CD4-positive, alpha-beta T cell (primary cell): ENCODE measurements at places on chromosomes 6 and 20. TPM values are rescaled to one million over a fixed set of nuclear protein-coding genes. Genes with fewer than 3 reads are reported as not detected.

Gene STAU1
- total RNA-seq = 65.8 TPM

Gene NRSN1
- total RNA-seq = not detected

Gene NHLRC1
- total RNA-seq = 0.11 TPM

Gene PI16
- 5.2 TPM for total RNA-seq

Gene MYMX
- not detected for total RNA-seq

Gene MYB
- 2.6 TPM for total RNA-seq

Gene LKAAEAR1
- total RNA-seq = 0.30 TPM

Gene LY6G6F
- total RNA-seq = not detected

Gene GLP1R
- not detected for total RNA-seq

DNA sequence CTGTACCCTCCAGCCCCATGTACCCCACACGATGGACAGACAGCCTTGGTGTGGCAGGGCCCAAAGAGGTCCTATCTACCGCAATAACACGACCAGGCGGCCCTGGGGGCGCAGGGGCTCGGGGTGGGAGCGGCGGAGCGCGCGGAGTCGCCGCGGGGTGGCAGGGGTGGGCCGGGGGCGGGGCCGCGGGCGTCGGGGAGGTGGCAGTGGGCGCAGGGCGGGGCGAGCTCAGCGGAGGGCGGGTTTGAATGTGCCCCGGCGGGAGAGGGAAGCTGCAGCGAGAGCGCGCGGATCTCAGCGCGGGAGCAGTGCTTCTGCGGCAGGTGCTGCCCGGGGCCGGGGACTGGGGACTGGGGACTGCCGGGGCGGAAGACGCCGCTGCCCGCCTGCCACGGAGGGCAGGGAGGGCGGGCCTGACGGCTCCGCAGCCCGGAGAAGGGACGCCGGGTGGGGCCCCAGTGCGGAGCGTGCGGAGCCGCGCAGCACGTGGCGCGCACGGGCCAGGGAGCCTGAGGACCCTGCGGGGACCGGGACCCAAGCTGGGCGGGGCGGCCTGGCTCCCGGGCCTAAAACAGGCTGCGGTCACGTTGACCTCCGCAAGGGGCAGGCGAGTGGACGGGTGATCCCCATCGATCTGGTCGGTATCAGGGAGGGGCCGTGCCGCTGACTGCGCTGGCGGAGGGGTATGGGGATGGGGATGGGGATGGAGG, at the start of gene SLC29A1:
Gene SLC29A1 (plus strand): TSS at position 277 of the 710 bp plus-strand sequence. CDS start 3,719 bp downstream, outside the sequence.
- peaks cover 38% of the 10 kb centered on the region for H3K4me1 ChIP-seq
- H3K27ac ChIP-seq = no peak within 1 kb of the TSS
- H3K36me3 ChIP-seq = no peaks in the 10 kb centered on the region
- peaks cover 4% of the 10 kb centered on the region for H3K27me3 ChIP-seq

- H3K27ac ChIP-seq = no peak overlapping the region
- no peak for DNase-seq
- no peaks in the 10 kb centered on the region for H3K4me1 ChIP-seq
- H3K4me3 ChIP-seq = no peak overlapping the region
Observed at GRCh38 chr6:66896415-66896814, 1189.4 kb upstream of the EYS start.

DNA sequence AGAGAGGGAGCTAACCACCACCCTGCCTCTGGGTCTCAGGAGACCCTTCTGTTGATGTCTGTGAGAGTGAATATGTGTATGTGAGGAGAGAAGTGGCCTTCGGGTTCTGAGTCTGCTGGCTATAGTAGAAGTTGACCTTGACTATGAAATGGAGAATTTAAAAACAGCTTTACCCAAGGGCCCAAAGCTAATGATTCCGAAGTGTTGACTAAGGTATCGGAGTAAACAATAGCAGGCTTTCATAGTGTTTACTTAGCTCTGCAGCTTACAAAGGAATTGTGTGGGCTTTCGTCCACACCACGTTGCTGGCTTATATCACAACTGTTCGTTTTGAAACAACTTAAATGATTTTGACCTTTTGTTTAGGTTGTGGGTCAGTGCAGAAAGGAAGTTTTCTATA, 126.5 kb upstream of the JAG1 start:
- no peak overlapping the region for H3K4me3 ChIP-seq
- no peak for DNase-seq
- H3K27ac ChIP-seq = no peak overlapping the region
- H3K36me3 ChIP-seq = no peaks in the 10 kb centered on the region
- H3K27me3 ChIP-seq = no peaks in the 10 kb centered on the region

- DNase-seq = no peak
- H3K4me1 ChIP-seq = peaks cover 6% of the 10 kb centered on the region
- H3K27ac ChIP-seq = no peak overlapping the region
- no peak overlapping the region for H3K4me3 ChIP-seq
Observed at GRCh38 chr6:87755708-87756671, 54.0 kb upstream of the AKIRIN2 start.

- DNase-seq = no peak
- H3K4me3 ChIP-seq = no peak overlapping the region
- H3K27me3 ChIP-seq = peaks cover 55% of the 10 kb centered on the region
Observed at GRCh38 chr20:40694246-40694645, 5.2 kb upstream of the MAFB start.

DNA sequence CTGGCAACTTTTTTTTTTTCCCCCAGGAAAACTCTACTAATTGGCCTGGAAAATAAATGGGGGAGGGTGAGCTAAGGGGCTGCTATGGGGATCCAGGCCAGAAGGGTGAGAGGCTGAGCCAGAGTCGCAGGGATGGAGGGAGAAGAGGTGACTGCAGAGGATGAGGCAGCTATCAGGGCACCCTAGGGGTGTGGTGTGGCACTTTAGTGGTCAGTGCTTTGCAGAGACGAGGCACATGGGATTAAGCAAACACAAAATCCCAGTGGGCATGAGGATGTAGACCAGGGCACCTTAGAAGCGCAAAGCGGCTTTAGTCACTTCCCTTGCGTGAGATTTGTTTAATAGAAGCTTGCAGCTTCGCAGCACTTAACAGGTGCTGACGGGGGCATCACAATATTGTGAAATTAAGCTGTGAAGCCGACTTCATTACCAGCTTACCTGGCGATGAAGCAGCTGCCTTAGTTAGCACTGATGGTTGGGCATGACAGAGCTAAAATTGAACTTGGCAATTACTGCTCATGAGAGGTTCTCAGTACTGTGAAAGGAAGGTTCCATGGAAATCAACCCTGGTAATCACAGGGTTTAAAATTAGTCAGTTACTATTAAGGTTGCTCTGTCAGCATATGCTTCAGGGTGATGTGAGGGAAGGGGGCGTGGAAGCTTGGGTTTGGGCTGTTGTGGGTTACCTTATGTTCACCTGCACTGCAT, 26.0 kb downstream of the TOX2 start:
- H3K27me3 ChIP-seq = no peaks in the 10 kb centered on the region
- H3K36me3 ChIP-seq = no peaks in the 10 kb centered on the region
- H3K4me1 ChIP-seq = peaks cover 69% of the 10 kb centered on the region
- H3K4me3 ChIP-seq = no peak overlapping the region

- no peaks in the 10 kb centered on the region for H3K4me1 ChIP-seq
- no peaks in the 10 kb centered on the region for H3K36me3 ChIP-seq
- no peak for DNase-seq
- no peaks in the 10 kb centered on the region for H3K27me3 ChIP-seq
- no peak overlapping the region for H3K4me3 ChIP-seq
- H3K27ac ChIP-seq = no peak overlapping the region
Observed at GRCh38 chr6:422433-423054, 31.0 kb downstream of the IRF4 start.

DNA sequence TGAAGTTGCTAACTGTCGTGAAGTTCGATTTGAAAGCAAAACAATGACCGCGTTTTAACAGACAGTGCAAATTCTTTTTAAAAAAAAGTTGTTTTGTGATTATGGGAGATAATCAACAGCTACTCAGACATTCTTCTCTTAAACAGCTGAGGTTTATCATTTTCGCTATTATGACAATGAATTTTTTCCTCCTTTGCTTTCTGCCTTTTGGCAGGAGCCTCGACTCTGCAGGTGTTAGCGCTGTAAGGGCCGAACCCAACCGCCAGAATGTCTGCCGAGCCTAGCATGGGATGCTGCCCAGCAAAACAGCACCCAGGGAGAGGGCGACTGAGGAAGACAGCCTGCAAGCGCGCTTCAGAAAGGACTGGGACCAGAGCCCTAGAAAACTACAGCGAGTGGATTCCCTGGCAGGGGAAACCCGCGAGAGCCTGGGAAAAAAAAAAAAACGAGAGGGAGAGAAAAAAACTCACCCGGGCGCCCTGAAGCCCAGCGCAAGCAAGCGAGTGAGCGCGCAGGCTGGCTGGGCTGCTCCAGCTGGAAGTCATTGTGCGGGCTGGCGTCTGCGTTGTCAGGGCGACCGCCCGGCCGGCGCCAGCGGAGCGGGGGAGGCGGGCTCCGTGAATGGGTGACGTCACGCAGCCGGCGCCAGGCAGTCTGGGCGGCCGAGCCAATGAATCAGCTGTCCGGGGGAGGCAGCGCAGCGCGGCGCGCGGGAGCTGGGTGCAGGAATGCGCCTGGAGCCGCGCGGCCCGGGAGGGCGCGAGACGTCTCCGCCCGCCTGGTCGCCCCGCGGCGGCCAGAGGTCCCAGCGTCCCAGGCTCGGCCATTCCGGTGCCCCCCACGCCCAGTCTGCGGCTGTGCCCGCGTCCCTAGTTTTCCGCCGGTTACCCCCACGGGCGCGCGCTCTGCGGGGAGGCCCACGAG, 32.7 kb upstream of the ID4 start:
- no peaks in the 10 kb centered on the region for H3K36me3 ChIP-seq
- no peak overlapping the region for H3K27ac ChIP-seq
- H3K4me3 ChIP-seq = no peak overlapping the region
- H3K27me3 ChIP-seq = peaks cover 4% of the 10 kb centered on the region
- DNase-seq = no peak

- peaks cover 14% of the 10 kb centered on the region for H3K4me1 ChIP-seq
- DNase-seq = no peak
- peaks cover 8% of the 10 kb centered on the region for H3K36me3 ChIP-seq
- no peaks in the 10 kb centered on the region for H3K27me3 ChIP-seq
Observed at GRCh38 chr6:13575377-13575775, 975 bp downstream of the SIRT5 start.

GRCh38 chr20:53934421-53935343, 135.7 kb downstream of the BCAS1 start:
- no peaks in the 10 kb centered on the region for H3K36me3 ChIP-seq
- no peak for DNase-seq
- peaks cover 26% of the 10 kb centered on the region for H3K4me1 ChIP-seq
- no peaks in the 10 kb centered on the region for H3K27me3 ChIP-seq
- H3K27ac ChIP-seq = no peak overlapping the region

GRCh38 chr20:32519381-32519730, 65.8 kb downstream of the NOL4L start:
- peaks cover 72% of the 10 kb centered on the region for H3K4me1 ChIP-seq
- H3K36me3 ChIP-seq = peaks cover 65% of the 10 kb centered on the region
- DNase-seq = no peak
- H3K4me3 ChIP-seq = no peak overlapping the region
- H3K27ac ChIP-seq = no peak overlapping the region

GRCh38 chr6:3665608-3666007, 85.9 kb downstream of the PXDC1 start:
- H3K4me1 ChIP-seq = no peaks in the 10 kb centered on the region
- no peak overlapping the region for H3K27ac ChIP-seq
- no peak for DNase-seq
- H3K36me3 ChIP-seq = no peaks in the 10 kb centered on the region
- no peaks in the 10 kb centered on the region for H3K27me3 ChIP-seq

GRCh38 chr20:20267685-20268370, 100.1 kb upstream of the INSM1 start:
- no peaks in the 10 kb centered on the region for H3K36me3 ChIP-seq
- H3K4me3 ChIP-seq = no peak overlapping the region
- no peak for DNase-seq
- H3K27me3 ChIP-seq = no peaks in the 10 kb centered on the region
- H3K4me1 ChIP-seq = no peaks in the 10 kb centered on the region

- H3K36me3 ChIP-seq = no peaks in the 10 kb centered on the region
- no peak for DNase-seq
- no peak overlapping the region for H3K27ac ChIP-seq
- peaks cover 6% of the 10 kb centered on the region for H3K4me1 ChIP-seq
- H3K27me3 ChIP-seq = peaks cover 99% of the 10 kb centered on the region
- no peak overlapping the region for H3K4me3 ChIP-seq
Observed at GRCh38 chr6:28769626-28770402, 154.0 kb downstream of the TRIM27 start.

DNA sequence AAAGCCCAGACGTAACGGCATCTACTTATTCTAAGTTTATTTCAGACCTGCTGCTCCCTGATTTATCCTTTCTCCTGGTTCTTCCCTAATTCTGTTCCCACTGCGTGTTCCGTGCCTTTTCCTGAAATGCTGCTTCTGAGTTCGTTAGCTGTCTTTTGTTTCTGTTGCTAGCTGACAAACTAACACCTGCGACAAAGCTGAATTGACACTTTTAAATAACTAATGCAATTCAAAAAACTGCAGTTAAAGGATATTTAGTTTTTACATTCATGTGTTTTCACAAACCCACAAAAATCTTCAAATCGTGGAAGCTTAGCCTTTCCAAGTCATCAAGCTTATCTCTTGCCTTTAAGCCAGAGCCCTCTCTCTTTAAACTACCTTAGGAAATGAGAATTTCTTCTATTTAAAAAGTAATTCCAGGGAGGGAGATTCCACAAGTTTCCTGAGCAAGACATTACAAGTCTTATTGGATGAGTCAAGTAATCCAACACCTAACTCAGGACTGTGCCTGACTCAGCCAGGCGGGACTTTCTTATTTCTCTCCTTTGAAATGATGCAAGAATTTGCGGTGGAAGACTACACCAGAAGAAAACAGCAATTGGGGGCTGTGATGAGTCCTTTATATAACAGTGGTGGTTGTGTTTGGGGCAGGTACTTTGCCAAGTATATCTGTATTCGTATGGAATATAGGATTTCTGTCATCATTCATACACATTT, 6.3 kb downstream of the ADTRP start:
- H3K4me3 ChIP-seq = no peak overlapping the region
- no peaks in the 10 kb centered on the region for H3K27me3 ChIP-seq
- H3K4me1 ChIP-seq = no peaks in the 10 kb centered on the region
- H3K36me3 ChIP-seq = no peaks in the 10 kb centered on the region

DNA sequence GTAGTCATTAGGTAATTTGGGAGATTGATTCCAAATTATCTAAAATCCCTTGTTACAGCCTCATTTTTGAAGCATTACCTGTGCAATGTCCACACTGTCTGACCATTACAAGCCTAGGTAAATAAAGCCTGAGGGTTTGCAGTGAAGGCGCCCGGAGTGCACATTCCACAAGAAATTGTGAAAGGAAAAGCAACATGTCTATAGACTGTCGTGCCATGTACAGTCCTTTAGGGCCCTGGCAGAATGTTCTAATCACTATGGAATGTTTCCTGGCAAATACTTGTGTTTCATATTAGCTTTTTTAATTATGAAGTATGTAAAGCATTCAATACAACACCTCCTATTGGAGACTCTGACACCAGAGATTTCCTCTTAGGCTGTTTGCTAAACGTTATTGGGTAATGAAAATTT, 28.9 kb downstream of the PREP start:
- no peak overlapping the region for H3K4me3 ChIP-seq
- no peak overlapping the region for H3K27ac ChIP-seq
- no peak for DNase-seq
- H3K4me1 ChIP-seq = no peaks in the 10 kb centered on the region
- no peaks in the 10 kb centered on the region for H3K27me3 ChIP-seq
- H3K36me3 ChIP-seq = peaks cover 63% of the 10 kb centered on the region

- DNase-seq = no peak
- H3K4me1 ChIP-seq = no peaks in the 10 kb centered on the region
- H3K27me3 ChIP-seq = no peaks in the 10 kb centered on the region
Observed at GRCh38 chr6:84390851-84391250, 163.4 kb upstream of the CEP162 start.
